ENCODE measurements at places on chromosomes 4 and X.

DNA sequence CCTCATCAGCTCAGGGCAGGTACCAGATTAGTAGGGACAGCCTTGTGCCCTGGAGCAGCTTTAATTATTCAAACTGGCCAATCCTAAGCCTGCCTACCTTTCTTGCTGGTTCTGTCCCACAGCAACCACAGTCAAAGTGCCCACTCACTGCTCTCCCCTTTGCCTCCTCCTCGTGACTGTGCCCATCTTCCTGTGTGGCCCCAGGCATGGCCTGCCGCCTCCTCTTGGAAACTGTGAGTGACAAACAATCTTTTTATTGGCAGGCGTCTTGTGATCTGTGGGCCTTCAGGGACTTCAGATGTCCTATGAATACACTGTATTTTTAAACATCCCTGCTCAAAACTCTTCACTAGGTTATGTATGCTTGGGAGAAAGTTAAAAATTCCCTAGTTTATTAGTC lies 22.8 kb upstream of the NSG1 start:
- no peak for DNase-seq

GRCh38 chr4:44493924-44494323 lies 45.3 kb upstream of the KCTD8 start:
- no peak for DNase-seq

DNA sequence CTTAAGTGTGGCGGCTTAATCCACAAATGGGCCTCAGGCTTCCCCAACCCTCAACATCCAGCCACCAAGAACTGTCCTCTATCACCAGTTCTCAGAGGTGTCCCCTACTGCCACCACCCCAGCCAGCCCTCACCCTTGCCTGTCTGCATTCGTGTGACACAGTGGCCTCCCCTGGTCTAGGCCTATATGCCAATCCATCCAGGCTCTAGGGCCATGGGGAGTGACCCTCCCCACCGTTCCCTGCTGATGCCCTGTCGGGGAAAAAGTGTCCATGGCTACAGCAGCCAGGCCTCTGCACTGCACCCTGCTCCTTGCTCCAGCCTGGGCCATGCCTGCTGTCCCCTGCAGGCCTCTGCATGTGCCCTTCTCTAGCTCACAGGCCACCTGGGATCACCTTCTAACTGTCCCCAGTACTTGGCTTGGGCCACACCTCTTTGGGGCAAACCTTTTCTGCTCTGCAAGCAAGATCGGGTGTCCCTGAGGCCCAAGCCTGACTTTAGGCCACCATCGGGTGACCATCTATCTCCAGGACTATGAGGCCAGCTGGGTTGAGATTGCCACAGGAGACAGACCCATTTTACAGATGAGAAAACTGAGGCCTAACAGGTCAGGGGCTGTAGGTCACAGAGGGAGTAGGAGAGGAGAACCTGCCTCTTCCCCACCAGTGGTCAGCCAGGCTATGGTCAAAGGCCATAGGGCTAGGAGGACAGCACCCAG lies 75.8 kb downstream of the JAKMIP1 start:
- DNase-seq, result no peak

- DNase-seq, result no peak
Observed at GRCh38 chrX:39653691-39654090, 444.1 kb downstream of the BCOR start.

DNA sequence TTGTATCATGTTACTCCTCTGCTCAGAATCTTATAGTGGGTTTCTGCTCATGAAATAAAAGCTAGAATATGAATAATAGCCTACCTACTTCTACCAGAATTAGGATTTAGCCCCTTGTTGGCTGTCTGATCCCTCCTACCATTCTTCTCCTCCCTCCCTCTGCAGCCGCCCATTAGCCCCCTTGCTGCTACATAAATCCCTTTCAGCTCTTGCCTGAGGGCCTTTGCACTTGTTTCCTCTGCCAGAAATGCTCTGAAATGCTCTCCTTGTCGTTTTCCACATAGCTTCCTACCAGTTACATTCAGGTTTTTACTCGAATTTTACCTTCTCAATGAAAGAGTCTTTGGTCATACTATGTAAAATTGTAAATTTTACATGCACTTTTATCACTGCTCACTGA lies 159.2 kb downstream of the ADGRL3 start:
- DNase-seq, result no peak

DNA sequence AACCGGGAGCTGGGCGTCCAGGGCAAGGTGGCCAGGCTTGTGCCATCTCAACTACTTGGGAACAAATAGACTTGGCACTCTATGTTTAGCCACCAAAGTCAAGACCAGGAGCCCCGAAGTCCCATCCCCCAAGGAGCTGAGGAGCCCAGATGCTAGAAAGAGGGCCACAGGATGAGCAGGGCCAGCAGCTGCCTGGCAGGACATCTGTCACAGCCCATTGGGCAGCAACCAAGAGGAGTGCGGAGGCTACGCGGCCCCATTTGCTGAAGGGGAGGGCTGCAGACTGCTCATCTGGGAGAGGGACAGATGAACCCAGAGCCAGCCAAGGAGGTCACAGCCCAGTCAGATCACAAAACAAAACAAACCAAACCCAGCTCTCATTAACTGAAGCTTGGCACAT lies 22.9 kb upstream of the SOWAHD start:
- no peak for DNase-seq

DNA sequence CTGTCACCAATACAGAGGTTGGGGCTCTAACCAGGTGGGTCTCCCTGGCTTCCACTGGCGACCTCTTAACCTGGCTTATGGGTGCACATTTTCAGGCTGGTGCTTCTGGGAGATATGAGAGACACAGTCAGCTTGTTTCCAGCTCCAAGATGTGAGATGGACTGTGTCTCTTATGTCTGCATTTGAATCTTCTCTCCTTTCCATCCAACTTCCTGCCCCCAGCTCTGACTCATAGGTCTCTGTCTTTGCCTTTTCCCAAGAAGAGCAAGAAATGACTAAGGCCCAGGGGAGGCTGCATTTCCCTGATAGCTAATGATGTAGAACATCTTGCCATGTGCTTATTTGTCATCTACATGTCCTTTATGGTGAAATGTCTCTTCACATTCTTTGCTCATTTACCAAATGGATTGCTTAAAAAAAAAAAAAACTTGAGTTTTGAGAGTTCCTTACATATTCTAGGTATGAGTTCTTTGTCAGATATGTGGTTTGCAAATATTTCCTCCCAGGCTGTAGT lies 3.2 kb upstream of the UXT start:
- peak; percentile 38 for DNase-seq
